ENCODE measurements at places on chromosomes 3 and 15. TPM values are rescaled to one million over a fixed set of nuclear protein-coding genes. Genes with fewer than 3 reads are reported as not detected.

The MNS1 gene
- 2.8 TPM for total RNA-seq

The AHSG gene
- total RNA-seq, result not detected

The PLIN1 gene
- total RNA-seq, result not detected

The RPL39L gene
- total RNA-seq, result 35.6 TPM

The MCF2L2 gene
- 1.0 TPM for total RNA-seq

The SLC12A8 gene
- 0.69 TPM for total RNA-seq

The STAB1 gene
- total RNA-seq, result not detected

- DNase-seq, result no peak
These were observed 205.5 kb upstream of the MRPL3 start for GRCh38 chr3:131708241-131708640.

DNA sequence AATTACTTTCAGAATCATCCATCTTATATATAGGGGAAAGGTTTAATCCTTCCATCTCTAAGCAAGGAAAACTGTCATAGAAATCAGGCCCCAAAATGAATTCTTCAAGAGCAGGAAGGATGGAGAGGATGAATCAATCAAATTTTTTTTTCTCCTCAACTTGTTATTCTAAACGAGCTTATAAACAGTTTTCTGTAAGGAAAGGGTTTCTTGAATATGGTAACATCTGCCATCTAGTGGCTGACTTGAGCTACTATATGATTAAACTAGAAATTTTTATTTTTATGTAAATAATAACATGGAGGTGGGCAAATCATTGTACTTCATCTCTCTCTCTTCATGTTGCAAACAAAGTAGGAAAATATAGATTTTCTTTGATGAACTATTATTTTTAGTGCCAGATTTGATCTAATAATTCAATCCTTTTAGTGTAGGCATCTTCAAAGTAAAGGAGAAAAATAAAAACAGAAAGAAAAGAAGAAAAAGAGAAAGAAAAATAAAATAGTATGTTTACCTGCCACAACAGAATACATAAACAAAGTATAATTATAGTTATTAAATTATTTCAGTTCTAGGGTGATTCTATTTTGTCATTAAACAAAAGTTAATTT is 146.6 kb downstream of the SERPINI1 start:
- peak; percentile 64 for DNase-seq

DNA sequence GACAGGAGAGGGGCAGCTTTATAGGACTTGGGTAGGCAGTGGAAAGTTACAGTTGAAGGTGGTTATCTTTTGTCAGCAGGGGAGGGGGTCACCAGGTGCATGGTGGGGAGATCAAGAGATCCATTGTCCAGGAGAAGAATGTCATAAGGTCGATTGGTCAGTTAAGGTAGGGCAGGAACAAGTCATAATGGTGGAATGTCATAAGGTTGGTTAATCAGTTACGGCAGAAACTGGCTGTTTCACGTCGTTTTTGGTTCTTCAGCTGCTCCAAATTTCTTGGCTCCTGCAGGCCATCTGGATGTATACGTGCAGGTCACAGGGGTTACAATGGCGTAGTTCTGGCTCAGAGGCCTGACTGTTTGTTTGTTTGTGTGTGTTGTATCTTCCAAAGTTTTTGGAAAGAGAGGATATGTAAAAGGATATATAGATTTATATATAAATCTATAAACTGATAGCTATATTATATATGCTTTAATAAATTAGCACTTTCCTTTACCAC is 565.1 kb downstream of the ZNF385D start:
- no peak for DNase-seq

Measured in SK-MEL-5 (cell line).